ENCODE measurements at places on chromosomes 6 and 20.

GRCh38 chr6:16130932-16131387 lies 2.1 kb downstream of the MYLIP start:
- DNase-seq = no peak

GRCh38 chr6:125446011-125446410 lies 144.2 kb upstream of the HDDC2 start:
- no peak for DNase-seq

DNA sequence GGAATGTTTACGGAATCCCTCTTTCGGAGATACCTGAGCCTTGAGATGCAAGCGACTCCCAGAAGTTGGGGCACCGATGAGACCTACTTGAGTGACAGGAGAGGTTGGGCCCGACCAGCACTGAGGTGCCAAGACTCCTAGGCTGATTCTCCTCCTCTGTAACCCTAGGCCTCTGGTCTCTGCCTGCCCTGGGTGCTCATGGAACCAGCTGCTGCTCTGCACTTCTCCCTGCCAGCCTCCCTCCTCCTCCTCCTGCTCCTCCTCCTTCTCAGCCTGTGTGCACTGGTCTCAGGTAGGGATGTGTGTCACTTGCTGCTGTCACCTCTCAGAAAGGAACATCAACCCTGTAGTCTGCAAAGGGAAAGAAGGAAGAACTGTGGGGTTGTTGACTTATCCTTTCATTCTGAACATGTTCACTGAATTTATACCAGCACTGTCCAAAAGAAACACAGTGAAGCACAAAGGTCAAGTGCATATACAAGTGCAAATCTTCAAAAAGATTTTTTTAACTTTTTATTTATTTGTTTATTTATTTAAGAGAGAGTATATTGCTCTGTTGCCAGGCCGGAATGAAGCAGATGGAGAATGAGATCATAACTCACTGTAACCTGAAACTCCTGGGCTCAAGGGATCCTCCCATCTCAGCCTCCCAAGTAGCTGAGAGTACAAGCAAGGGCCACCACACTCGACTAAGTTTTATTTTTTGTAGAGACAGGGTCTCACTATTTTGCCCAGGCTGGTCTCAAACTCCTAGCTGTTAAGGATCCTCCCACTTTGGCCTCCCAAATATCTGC lies 913 bp downstream of the BTN2A2 start:
- no peak for DNase-seq

DNA sequence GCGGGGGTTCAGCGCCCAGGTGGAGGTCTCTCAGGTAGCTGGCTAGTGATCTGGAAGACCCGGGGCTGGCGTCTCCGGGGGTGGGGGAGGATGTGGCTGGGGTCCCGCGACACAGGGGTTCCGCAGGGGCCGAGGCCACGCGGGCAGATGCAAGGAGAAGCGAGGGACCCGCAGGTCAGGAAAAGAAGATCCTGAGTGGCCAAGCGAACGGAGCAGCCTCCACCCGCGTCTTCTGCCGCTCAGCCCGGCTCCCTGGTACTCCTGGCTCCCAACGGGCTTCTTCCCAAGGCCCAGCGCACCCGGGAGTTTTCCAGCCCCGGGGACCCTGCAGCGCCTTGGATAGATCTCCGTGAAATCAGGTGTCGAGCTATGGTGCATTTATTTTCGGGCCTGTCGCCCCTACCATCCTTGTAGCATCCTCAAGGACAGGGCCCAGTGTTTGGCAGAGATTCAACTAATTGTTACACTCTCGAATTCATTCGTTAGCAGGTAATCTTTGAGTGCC lies 682 bp upstream of the CHD6 start:
- no peak for DNase-seq

DNA sequence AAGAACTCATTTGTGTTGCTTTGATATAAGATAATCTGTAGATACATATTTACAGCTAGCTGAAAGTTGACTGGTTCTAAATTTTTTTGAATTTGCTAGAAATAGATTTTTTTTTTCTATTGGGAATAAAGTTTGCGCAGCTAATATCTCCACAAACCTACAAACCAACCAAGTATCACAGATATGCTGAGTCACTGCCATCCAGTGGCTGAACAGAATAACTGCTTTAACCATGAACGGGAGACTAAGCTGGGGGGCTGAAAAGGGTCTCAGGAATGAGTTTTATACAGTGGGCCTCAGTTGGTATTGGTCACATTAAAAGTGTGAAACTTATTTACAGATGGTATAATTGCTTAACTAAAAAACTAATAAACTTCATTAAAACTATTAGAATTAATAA lies 326.7 kb upstream of the CNR1 start:
- DNase-seq = no peak

DNA sequence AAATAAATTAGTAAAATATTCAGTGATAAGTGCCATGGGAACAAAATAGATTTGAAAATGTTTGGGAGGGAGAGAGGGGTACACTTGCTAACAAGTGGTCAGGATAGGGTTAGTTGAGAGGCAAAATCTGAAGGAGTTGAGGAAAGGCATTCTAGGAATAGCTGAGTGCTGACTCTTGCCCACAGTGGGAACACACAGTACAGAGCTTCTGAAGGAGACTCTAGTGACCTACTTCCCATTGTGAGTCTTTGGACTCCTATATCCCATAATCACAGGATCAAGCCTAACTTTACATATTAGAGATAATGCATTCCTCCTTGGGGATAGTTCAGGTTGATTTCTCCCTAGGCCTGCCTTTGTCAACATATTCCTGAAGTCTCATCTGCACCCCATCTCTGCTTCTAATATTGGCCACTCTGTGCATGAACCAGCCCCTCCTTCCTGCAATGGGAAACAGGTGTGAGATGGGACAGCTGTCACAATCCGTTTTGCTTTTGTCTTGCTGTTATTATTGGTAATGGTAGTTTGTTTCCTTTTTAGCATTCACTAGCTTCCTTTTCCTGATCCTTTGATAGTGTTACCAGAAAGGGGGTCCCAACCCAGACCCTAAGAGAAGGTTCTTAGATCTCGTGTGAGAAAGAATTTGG lies 2.6 kb upstream of the TRIM38 start:
- no peak for DNase-seq

- no peak for DNase-seq
Observed at GRCh38 chr6:158009114-158009891, 27.6 kb downstream of the SYNJ2 start.

DNA sequence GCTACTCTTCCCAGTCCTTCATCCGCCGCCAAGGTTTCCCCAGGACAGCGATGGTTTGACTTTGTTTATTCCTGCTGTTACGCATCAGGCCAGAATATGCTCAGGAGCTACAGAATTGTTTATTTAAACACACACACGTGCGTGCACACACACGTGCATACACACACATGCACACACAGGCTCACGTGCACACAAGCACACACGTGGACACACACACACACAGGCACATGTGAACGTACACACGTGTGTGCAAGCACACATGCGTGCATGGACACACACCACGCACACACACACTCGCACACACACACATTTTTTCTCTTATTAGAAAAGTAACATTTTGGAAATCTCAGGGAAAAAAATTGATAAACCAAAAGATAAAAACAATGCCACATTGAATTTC lies 64.6 kb upstream of the UST start:
- no peak for DNase-seq
